HFF-Myc (cell line): ENCODE measurements at places on chromosomes 16 and 17.

GRCh38 chr17:64728041-64728695, 66.1 kb upstream of the SMURF2 start:
- no peak for DNase-seq

DNA sequence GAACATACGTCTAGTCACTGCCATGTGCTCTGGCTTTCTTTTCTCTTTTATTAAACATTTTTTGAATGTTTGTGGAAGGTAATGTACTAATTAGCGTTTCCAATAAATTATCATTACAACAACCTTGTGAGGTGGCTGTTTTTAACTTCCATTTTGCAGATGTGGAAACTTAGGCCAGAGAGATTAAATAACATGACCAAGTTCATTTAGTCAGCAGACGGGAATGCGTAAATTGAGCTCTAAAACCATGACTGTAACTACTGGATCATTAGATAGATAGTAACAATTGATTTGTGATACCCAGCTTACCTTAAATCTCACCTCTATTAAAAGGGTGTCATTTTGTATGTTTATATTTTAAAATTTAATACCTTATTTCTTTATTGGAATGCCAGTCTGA, 49.4 kb downstream of the RABEP1 start:
- no peak for DNase-seq

DNA sequence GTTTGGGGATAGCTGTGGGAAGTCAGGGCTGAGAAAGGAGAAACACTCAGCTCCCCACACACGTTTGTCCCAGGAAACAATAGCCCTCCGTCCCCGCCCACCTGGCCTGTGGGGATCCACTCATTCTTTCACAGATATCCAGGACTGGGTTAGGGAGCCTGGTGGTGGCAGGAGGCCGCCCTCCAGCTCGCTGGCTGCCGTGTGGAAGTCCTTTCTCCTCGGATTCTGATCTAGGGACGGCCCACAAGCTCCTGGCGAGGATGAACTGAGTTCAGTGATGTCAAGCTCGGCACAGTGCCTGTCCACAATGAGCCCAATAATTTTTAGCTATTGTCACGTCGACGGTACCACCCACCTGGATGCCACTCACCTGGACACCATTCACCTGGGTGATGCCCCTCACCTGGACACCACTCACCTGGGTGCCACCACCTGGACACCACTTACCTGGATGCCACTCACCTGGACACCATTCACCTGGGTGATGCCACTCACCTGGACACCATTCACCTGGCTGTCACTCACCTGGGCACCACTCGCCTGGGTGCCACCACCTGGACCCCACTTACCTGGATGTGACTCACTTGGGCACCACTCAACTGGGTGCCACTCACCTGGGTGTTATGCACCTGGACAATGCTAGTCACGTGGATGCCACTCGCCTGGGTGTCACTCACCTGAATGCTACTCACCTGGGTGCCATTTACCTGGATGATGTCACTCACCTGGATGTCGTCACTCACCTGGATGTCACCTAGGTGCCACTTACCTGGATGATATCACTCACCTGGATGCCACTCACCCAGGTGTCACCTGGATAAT, 172.5 kb upstream of the FOXF1 start:
- DNase-seq: no peak

DNA sequence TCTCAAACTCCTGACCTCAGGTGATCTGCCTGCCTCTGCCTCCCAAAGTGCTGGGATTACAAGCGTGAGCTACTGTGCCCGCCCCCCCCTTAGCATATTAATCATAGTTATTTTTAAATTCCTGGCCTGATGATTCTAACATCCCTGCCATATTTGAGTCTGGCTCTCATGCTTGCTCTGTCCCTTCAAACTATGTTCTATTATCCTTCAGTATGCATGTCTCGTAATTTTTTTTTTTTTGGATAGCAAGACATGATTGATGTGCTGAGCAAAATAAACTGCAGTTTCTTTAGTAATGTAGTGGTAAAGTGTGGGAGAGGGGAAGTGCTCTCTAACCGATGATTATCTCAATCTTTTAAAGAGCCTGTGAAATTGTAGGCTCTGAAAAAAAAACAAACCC, 34.3 kb upstream of the TMEM92 start:
- DNase-seq: no peak

DNA sequence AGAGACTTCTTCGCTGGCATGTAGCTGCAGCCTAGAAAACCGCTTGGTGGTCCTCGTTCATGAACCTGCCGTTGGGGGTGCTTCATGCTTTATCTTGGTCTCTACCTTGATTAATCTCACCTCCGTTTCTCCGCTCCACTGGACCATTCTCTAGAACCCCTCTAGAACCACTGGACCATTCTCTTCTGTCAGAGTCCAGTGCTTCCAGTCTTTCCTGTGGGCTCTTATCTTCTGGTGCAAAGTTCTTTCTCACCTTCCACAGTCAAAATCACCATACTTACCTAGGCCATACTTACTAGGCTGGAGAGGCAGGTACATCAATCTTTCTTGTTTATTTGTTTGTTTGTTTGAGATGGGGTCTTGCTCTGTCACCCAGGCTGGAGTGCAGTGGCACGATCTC, 71.4 kb downstream of the PITPNC1 start:
- no peak for DNase-seq

- no peak for DNase-seq
Measured at GRCh38 chr17:82970818-82971590, 108.4 kb upstream of the METRNL start.

DNA sequence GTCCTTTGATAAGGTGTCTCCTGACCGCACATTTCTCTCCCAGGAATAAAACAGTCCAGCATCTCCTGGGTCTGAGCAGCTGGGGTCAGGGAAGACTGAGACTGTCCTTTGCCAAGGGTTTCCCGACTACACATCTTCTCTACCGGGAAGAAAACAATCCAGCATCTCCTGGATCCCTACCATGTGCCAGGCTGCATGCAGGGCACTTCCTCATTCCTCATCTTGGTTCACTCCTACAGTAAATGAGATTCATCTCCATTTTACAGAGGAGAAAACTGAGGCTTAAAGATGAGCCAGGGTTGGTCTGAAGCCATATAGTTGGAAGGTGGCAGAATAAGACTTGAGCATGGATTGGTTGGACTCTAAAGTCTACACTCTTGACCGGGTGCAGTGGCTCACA, 36.7 kb downstream of the NOG start:
- DNase-seq: no peak

- no peak for DNase-seq
Measured at GRCh38 chr17:46738544-46738943, 79.9 kb downstream of the WNT3 start.

GRCh38 chr16:59296888-59297287, 562.8 kb upstream of the GOT2 start:
- DNase-seq: no peak

DNA sequence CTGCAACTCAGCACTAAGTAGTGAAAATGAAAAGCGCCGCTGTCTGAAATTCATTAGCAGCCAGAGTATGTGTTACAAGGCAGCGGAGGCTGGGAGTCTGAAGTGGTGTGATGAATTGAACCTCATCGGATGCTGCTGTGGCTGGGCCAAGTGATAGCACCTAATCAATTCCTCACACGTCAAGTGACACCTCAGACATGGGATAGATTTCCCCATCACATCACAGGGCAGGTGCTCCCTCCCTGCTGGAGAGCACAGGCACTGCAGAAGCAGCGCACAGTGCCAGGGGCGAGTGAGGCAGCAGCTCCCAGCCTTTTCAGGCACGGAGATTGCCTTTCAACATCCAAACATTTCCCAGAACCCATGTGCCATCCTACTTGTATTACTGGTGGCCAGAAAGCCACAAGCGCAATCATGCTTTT, 32.2 kb downstream of the DRC3 start:
- no peak for DNase-seq

- no peak for DNase-seq
Measured at GRCh38 chr16:56683424-56684172, 1.3 kb downstream of the MT1X start.

- peak; percentile 42 for DNase-seq
Measured at GRCh38 chr17:37067555-37068111, 118.9 kb downstream of the AATF start.

DNA sequence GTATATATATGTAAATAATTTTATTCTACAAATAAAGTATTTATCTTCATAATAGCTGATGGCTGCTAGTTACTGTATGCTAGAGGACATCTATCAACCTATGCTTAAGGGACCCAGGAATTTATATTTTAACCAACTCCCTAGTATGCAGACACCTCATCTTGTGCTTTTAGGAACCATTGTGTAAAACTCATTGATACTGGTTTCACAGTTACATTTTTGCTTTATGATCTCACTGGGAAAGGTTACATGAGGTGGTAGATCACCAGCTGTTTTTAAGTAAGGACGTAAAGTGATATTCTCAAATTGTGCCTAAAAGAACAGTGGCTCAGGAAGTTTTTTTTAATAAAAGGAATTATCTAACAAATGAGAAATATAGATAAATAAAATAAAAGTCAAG, 56.4 kb downstream of the VMP1 start:
- no peak for DNase-seq

DNA sequence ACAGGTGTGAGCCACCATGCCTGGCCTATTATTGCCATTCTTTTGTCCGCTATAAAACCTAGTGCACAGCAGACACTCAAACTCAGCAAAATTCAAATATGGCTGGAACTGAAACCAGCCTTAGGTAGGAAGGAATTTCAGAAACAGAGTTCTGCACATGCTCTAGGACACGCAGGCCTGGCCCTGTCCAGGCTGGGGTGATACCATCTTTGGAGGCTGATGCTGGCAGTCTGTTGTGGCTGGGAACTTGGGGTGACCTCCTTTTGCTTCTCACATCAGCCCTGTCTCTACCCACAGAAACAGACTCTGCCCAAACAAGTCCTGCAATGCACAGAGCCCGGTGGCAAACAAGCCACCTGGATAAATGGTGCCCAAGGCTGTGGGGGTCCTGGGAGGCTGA, 12.6 kb upstream of the KIFC3 start:
- DNase-seq: no peak

DNA sequence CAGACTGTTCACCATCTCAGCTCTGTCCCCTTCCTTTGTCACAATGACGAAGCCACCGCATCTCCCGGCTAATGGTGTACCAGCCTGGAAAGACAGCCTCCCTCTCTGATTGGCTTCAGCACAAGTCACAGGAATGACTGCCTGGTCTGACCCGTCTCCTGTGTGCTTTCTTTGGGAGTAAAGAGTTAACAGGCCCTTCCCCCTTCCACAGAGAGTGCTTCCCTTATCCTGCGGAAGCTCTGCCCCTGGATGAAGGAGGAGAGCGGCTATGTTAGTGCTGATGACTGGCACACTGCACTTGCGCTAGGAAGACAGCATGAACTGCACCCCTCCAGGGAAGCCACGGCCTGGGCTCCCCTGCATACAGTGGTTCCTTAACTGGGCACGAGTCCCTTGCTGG, 11.3 kb downstream of the USB1 start:
- no peak for DNase-seq

DNA sequence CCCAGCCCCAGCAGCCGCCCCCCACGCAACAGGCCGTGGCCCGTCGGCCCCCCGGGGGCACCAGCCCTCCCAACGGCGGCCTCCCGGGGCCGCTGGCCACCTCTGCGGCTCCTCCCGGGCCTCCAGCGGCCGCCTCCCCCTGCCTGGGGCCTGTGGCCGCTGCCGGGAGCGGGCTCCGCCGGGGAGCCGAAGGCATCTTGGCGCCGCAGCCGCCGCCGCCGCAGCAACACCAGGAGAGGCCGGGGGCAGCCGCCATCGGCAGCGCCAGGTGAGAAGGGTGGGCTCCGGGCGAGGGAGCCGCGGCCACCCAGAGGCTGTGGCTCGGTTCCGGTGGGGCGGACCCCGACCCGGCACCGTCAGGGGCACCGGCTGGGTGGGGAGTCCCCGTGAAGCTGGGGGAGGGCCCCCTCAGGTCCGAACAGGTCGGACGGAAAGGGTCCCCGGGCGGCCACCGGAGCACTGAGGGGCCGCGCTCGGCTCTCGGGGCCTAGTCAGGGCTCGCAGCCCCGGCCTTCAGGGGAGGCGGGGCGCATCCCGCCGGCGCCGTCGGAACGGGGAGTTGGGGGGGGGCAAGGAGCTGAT, 583 bp downstream of the ATXN2L start:
- no peak for DNase-seq

GRCh38 chr17:2064520-2064971, 9.6 kb downstream of the HIC1 start:
- DNase-seq: no peak

DNA sequence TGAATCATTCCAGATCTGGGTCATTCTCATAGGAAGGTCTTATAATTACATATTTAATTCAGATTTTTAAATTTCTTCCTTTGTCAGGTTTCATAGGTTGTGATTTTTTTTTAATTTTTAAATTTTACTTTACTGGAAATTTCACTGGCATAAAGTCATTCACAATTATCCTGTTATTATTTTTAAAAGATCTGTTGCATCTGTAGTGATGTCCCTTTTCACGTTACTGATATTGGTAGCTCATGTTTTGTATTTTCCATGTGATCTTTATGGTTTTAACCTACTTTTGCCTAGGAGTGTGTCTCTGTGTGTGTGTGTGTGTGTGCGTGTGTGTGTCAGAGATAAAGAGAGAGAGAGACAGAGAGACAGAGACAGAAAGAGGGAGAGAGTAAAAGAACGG, 216.6 kb upstream of the KCNJ16 start:
- DNase-seq: no peak

DNA sequence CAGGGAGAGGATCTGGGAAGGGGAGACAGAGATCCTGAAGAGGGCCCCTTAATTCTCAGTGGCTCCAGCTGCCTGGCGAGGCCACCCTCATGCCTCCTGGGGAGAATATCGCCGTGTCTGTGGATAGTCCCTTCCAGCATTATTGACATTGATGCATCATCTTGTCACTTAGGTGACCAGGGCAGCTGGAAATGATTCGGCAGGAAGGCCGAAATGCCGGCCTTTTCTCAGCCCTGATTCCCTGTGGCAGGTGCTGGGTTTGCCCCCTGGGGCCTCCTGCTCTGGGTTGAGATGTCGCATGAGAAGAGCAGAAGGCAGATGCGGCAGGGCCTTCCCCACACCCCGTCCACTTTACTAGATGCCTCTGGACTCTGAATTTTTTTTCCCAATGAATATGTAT, 89.5 kb downstream of the RAP1GAP2 start:
- DNase-seq: no peak

DNA sequence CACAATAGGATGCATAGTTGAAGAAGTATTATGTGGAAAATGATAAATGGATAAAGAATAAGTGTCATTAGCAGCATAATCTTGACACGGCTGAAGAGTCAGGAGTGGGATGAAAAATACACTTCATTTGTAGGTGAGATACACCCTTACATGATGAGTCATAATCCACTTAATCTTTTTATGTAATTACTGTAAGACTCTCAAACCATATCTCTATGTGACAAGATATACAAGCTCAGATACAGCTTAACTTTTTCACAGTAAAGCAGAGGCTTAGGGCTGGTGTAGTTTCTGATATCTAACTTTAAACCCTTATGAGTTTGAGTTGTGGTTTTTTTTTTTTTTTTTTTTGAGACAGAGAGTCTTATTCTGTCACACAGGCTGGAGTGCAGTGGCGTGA, 101.2 kb downstream of the FTO start:
- no peak for DNase-seq

- DNase-seq: no peak
Measured at GRCh38 chr17:354651-355556, 2.3 kb upstream of the RPH3AL start.

DNA sequence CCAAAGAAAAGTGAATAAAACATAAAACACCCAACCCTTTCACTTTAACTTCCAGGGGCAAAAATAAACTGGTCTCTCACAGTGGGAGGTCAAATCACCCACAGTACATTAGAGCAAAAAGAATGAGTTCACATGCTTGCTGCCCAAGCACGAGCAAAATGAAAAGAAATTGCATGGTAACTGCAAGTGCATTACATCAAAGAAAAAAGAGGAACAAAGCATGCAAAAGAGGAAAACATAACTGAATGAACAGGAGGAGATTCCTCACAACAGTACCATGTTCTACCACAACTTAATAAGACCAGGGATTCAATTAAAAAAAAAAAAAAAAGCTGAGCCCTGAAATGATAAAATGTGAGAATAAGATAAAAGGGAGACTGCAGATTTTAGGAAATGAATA, 12.3 kb downstream of the DNAH2 start:
- DNase-seq: no peak
